Type B pancreatic cell (in vitro differentiated cells): ENCODE measurements at places on chromosomes 3 and 15. TPM values are rescaled to one million over a fixed set of nuclear protein-coding genes. Genes with fewer than 3 reads are reported as not detected.
A peak's percentile ranks its signal among the peaks of the same experiment; 100 is the strongest.

DNA sequence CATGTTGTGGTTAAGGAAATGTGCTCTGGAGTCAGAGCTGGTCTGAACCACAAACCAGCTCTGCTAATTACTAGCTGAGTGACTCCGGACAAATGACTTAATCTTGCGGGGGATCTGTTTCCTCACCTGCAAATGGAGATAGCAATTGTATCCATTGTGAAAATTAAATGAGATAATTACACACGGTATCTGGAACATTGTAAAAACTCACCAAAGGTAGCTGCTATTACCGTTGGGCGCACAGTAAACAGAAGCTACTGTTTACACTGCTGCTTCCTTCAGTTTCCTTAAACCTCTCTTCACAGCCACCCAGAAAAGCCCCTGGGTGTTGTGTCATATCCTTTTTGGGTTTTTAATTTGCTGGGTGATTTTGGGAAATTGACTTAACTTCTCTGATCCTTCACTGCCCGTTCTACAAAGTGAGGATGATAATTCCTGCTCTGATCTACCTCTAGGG, 107.8 kb downstream of the MEGF11 start:
- no peak for DNase-seq

- no peak for DNase-seq
These were observed 62.3 kb downstream of the EPHB1 start for GRCh38 chr3:134857356-134857755.

- DNase-seq: no peak
These were observed 18.5 kb downstream of the ZNF710 start for GRCh38 chr15:90019611-90020010.

- DNase-seq: no peak
These were observed 129.4 kb downstream of the CHST2 start for GRCh38 chr3:143249014-143249413.

DNA sequence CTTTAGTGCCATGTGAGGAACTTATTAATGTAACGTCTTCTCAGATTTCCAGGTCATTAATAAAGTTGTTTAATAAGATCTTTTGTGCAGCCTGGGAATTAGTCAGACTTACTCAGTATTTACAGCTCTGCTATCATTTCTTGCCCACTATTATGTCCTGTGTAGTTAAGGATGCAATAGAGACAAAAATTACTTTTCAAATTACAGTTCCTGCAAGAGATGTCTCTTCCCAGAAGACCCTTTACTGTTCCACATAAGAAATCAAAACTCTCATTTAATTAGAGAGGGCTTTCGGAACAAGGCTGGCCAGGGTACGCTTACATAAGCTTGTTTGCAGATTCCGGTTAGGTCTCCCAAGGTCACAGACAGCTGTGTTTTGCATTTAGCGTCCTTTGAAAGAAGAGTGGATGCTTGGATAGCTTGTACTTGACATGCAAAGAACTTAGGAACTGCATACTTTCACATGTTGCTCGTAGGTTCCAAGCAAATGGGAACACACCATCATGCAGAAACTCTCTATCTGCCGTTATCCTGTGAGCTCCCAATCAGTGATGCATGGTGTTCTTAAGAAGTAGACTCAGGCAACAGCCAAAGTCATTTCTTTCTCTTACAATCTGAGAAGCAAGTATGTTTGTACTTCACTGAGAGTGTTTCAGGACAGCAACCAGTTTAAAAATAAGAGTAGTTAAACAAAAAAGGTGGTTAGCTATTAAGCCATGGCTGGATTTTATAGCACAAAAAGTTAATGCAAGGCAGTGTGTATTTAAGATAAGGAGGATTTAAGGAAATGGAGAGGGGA, 37.4 kb downstream of the FILIP1L start:
- no peak for DNase-seq

DNA sequence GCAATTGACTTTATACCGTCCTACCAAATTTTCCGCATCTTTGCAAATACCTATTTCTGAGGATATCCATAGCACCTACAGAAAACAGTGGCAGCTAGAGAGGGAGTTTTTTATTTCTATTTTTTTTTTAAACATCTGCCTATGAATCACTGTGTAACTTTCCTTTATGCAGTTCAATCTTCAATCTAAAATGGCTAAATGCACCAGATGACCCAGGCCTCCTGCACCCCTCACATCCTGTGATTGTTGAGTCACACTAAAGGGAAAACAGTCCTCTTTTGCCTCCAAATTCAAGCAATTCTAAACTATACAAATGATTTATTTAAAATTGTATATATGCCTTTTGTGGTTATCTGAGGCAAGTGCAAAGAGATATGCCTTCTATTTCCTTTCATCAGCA, 20.1 kb upstream of the BCL6 start:
- no peak for DNase-seq

- peak; percentile 27 for DNase-seq
These were observed 1.0 kb upstream of the GALNT15 start for GRCh38 chr3:16173283-16174025.

DNA sequence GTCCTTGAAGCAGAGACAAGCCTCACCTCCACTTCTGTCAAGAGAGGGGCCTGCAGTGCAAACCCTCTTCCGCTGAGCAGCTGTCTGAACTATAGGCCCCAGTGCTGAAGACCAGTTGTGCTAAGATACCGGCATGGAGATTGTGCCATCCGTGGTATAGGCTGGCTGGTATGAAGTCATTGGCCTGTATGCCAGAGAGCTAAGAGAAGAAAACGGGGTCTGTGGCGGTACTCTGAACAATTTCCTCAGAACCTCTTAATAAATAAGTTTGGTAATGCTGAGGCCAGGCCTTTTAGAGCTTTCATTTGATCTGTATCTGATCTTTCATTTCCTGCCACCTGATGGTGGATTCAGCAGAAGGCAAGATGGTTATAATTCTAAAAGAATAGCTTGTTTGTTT, 123.0 kb downstream of the LRIG1 start:
- DNase-seq: no peak

DNA sequence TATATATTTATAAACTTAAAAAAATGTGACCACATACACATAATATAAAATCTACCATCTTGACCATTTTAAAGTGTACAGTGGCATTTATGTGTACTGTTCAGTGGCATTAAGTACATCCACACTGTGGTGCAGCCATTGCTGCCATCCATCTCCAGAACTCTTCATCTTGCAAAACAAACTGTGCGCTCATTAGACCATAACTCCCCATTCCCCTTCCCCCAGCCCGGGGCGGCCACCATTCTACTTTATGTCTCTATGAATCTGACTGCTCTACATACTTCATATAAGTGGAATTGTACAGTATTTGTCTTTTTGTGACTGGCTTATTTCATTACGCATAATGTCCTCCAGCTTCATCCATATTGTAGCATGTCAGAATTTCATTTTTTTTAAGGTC, 47.8 kb downstream of the CTXND1 start:
- no peak for DNase-seq

- no peak for DNase-seq
These were observed 39.8 kb downstream of the PRICKLE2 start for GRCh38 chr3:64185436-64185835.

DNA sequence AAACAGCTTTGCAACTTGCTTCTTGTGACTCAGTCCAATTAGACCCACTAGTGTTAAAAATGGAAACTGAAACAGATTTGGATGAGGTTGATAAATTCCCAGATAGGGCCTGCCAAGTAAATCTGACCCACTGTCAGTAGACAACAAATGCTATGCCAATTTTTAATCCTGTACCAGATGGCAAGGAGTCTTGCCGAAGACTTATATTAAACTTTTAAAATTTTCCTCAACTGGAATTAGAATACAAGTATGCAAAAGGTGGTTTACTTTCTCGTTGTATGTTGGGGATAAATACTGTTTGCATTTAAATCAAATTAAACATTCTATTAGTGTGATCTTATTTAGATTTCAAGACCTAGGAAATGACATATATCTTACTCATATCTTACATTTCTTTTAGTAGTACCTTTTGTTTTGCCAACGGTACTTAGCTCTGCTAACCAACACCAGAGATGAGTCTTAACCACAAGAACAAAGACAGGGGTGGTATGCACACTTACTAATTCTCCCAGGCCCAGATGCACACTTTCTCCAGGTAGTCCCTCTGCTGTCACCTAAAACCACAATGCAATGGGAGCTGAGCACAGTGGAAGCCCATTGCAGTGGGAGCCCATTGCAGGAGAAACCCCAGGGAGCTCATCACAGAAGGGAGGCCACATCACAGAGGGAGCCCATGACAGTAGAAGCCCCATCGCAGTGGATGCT, 77.8 kb downstream of the WWTR1 start:
- no peak for DNase-seq

GRCh38 chr3:160464321-160464720, 14.7 kb upstream of the TRIM59 start:
- DNase-seq: no peak

DNA sequence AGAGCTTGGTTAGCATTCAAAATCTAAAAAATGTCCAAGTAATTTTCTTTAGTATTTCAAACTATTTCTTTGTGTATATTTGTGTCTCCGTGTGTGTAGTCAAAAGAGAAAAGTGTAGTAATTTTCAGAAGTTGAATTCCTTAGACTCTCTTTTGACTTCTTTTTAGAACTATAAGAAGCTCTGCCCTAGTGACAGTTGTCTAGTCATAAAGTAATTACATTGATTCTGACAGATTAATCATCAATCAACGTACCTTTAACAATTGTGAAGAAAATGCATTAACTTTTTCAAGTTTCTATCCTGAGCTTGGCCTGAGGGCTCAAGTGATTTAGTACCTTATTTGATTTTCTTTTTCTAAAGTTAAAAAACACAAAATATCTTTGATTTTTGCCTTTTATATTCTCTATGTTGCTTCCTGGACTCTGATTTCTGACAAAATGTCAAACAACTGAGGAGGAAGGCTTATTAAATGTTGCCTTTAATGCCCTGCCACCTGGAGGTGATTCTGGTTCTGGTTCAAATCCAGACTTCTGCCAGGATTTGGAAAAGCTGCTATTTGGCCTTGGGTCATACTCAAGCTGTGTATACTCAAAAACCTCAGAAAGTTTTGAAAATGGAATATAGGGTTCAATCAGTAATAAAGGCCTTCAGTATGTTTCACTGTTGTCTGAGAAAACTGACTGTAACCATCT, 653.6 kb downstream of the NSUN3 start:
- DNase-seq: no peak

DNA sequence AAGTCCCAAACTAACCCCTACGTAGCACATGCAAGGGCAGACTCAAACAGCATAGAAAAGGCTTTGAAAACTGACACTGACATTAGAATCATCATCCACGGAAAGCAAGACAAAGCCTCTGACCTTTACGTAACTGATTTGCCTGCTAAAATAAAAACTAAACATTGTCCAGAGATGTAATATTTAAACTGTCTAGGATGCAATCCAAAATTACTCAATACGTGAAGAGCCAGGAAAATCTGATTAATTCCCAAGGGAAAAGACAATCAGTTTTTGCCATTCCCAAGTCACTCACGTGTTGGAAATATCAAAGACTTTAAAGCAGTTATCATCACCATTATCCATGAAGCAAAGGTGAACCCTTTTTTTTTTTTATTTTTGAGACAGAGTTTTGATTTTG, 13.3 kb upstream of the IQCF1 start:
- no peak for DNase-seq

DNA sequence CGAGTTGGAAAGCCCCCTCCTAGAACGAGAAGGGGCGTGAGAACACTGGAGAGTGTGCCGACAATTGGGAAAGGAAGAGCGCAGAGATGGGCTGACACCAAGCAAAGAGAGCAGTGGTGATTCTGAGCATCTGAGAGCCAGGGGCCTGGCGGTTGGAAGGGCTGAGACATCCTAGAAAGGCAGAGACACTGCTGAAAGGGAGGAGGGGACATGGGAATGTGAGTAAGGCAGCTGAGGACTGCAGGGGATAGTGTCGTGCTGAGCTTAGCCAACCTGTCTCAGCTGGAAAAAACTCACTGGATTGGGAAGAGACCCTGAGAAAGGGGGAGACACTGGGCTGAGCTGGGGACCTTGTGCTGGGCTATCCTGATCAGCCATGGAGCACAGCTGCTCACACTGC, 58.1 kb upstream of the SLC6A6 start:
- DNase-seq: no peak

GRCh38 chr3:42764561-42765295, 8.3 kb downstream of the CCDC13 start:
- DNase-seq: no peak

DNA sequence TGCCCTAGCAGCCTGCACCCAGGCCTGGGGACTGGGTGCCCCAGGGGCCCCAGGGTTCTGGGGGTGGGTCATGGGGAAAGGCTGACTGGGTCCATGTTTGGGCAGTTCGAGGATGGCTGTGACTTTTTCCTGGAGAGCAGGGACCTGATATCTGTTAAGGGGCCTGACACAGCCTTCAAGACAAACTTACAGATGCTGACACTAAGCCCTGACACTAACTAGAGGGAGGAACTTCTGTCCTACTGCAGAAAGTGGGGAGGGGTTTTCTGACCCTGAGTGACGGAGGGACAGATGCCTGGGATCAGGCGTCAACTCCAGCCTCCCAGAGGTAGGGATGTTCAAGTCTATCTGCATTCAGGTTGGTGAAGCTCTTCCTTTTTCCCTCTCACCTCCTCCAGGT, 45.0 kb upstream of the SLC6A11 start:
- DNase-seq: peak; percentile 15

DNA sequence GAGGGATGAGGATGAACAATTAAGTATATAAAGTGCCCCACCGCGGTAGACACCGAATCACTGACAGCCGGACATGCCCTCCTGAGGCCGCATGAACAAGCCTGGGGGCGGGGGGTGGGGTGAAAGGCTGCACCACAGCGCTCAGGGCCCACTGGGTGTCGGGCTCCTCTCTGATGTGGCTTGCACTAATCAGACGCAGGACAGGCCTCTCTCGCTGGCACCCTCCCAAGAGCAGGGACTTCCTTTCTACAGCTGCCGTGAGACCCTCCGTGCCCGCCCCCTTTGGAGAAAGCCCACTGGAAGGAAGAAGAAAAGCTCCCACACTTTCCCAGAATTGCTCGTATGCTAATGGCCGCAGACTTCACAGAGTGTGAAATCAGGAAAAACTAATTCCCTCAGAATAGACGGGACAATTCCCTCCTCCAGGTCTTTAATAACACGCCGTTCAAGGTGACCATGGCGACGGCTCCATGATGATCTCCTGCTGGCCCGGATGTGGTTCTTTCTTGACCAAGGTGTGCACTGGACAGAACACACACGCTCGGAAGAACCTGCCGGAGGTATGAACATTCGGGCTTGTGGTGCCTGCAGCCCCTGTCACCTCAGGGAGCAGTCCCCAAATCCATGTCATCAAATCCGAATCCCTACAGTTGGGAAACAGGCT, 32.0 kb downstream of the IQSEC1 start:
- DNase-seq: no peak

- DNase-seq: no peak
These were observed 54.6 kb upstream of the MYZAP start for GRCh38 chr15:57537072-57537471.

DNA sequence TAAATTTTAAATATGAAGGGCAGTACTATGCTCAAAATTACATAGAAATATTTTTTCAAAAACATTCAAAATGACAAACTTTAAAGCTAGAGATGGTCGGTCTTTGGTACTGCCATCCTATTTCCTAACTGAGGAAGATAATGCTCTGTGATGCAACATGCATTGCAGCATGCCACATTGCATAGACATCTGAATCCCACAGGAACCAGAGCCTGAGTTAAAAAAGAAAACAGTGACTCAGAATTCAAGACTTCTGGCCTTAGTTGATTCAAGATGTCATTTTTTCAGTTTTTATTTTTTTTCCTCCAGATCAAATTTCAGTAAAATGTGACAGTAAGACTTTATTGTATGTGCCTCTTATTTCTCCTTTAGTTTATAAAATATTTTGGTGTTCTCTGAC, 33.1 kb downstream of the TP63 start:
- no peak for DNase-seq

METTL6 gene
- 19.3 and 20.1 TPM in 2 replicates for total RNA-seq

FSIP1 gene
- 0.88 and 2.9 TPM in 2 replicates for total RNA-seq

MASP1 gene
- 1.6 and 1.7 TPM in 2 replicates for total RNA-seq

RCN2 gene
- total RNA-seq: 54.6 and 109 TPM in 2 replicates

BCHE gene
- 0.81 and 7.1 TPM in 2 replicates for total RNA-seq

ROPN1 gene
- total RNA-seq: not detected in 2 replicates

ZNF662 gene
- total RNA-seq: 0.48 TPM in 1 of 2 replicates, not detected in the other
